Suprapubic skin (tissue), 4 donors: ENCODE measurements at places on chromosomes 6 and 20.

GRCh38 chr6:20455251-20455940 is 53.7 kb downstream of the E2F3 start:
- DNase-seq = no peak

DNA sequence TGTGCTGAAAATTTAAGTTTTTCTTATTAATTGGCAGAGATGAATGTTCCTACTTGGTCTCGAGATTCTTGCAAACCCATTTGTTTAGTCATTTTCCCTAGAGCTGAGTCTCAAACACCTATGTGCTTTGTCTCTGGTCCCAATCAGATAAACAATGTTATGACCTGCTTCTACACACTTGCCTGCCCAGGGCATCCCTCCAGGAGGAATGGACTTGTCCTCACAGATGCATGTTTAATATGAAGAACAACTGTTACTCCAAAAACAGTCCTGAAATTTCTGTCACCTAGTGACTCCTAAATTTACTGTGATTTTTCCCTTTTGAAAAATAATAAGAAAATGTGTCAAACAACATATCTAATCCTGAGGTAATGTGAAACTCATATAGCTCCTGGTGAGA is 43.7 kb downstream of the HDGFL1 start:
- no peak for DNase-seq

GRCh38 chr6:8054276-8054675 is 9.9 kb downstream of the BLOC1S5 start:
- no peak for DNase-seq

DNA sequence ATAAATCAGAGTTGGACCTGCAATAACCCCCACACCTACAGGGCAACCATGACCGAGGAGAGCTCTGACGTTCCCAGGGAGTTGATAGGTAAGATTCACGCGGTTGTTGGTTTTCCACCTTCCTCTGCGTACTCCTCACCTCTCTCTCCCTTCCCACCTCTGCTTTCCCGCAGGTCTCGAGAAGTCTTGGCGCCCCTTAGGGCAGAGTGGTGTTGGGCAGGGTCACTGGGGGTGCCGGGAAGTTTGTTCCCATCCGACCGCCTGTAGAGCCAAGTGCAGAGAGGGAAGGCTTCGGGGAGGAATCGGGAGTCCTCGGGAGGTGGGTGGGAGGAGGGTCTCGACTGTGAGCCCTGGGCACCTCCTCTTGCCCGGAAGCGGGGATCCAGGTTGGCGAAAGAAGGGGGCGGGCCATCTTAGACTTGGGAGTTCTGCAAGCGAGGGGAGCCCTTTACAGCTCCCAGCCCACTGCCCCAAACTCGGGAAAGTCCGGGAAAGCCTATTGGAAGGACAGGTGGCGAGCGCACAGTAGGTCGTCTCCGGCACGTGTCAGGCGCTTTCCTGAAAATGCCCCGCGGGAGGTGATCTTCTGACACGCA is 672 bp downstream of the CARMIL1 start:
- DNase-seq = peak; percentile 80

- DNase-seq = no peak
Observed at GRCh38 chr6:139483079-139483478, 108.6 kb upstream of the CITED2 start.
